Forelimb muscle (tissue), 1 donor: ENCODE measurements at places on chromosomes 3 and 15.

- DNase-seq, result no peak
Measured at GRCh38 chr3:165640970-165641369, 196.3 kb downstream of the BCHE start.

DNA sequence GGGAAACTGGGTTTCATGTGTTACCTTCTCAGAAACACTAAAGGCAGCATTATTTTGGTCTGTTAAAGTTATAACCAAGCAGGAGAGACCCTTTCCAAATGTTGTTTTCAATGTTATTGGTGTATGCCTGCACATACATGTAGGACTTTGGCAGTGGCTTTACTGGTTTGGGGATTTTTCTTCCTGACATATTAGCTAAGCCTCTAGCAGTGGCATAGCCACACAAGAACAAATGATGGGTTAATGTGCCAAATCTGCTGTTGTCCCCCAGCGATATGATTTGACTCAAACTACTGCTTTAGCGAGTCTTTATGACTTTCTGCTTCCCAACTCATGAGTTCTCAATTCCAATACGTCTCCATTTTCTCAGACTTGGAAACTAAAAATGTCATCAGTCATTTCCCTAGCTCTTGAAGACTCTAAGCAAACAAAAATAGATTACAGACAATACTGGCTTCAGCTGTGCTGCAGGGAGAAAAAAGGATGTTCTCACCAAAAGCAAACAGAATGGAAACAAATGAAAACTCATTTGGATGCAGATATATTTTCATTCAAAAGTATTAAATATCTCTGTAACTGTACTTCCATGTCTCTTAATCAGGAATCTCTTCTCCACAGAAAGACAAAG is 29.6 kb downstream of the TPM1 start:
- no peak for DNase-seq

DNA sequence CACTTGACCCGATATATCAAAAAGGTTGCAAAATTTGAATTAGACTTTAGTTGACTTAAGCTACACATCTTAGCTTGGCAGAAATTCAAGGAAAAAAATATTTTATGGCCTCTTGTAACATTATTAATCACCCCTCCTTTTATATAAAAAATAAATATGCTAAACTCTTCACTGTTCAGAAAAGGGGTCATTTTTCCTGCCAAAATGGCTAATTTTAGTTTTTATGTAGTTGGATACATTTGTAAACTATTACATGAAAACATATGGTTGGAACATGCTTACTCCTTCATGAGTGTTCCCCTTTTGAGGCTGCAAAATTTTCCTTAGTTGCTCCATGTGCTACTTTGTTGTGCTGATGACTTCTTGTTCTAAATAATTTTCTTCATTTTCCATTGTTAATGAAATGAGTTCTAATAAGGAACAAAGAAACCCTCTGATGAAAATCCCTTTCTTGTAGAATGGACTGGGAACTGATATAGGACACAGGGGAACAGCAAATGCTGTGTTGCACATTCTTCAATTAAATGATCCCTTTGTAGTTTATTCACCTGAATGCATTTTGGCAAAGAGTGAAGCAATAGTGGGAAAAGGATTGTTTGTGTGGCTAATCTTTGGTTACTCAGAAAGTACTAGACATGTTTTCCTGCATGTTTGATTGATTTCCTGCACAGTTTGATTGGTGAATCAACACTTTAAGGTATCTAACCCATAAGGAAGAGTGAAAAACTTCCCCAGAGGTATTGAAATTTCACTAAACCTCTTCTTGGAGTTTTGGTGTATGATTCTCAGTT is 349.3 kb downstream of the TIGIT start:
- DNase-seq, result no peak

- DNase-seq, result no peak
Measured at GRCh38 chr3:153146191-153147053, 15.6 kb upstream of the RAP2B start.

DNA sequence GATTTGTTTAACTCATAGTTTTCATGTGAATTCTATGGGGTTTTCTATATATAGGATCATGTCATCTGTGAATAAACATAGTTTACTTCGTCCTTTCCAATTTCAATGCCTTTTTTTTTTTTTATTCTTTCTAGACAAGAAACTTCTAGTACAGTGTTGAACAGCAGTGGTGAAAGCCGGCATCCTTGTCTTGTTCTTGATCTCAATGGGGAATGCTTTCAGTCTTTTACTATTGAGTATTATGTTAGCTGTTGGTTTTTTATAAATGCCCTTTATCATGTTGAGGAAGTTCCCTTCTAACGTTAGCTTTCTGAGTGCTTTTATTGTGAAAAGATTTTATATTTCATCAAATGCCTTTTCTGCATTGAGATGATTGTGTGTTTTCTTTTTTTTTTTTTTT is 69.0 kb downstream of the SLMAP start:
- no peak for DNase-seq

DNA sequence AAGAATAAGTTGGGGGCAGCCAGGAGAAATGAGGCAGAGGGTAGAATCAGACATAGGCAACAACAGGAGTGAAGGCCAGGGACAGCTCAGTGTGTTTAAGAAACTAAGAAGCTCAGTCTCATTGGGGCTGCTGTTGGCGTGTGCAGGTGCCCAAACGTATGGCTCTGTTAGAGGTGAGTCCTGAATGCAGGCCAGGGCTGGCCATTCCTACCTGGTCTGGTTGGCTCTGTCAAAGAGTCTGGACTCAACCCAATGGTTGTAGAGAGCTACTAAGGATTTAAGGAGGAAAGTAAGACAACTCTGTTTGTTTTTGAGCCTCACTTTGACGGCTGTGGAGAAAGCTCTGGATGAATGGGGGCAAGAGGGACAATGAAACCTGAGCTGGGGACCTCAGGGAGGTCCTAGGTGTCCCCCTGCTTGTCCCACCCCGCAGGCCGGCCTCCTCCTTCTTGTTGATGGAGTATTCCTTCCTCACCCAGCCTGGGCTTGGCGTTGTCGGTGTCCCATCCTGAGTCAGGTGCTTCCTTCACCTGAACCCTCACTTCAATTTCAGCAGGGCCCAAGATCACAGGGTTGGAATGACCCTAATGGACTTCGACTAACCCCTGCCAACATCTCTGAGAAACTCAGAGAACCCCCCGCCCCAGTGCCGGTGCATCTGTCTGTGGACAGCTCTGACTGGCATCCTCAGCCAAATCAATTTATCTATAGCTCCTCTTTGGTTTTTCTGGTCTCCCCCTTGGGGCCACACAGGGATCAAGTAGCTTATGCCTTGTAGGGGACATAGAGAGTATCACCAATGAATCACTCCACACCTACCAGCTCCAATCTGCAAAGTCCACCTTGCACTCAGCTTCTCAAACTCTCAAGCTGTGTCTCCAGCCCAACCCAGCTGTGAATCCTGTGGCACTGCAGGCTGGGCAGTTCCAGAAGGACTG is 8.3 kb downstream of the ITGA11 start:
- no peak for DNase-seq
